ENCODE measurements at places on chromosomes 6 and 20. TPM values are rescaled to one million over a fixed set of nuclear protein-coding genes. Genes with fewer than 3 reads are reported as not detected.

DNA sequence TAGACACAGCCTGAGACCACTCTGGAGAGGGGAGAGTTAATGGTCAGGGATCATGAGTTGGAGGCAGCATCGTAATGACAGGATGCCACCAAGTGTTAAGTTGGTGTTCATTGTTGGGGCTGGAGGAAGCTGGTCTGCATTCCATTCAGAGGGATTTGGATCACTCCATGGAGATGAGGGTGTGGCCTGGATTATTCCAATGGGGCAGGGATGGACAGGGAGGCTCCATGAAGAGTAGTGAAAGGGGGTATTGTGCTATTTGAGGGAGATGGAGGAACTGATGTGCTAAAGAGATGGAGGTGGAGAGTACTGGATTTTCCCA is 1.1 kb downstream of the SAPCD1 start:
- no peak for DNase-seq

GRCh38 chr6:28589957-28590349 is 64.3 kb downstream of the GPX5 start:
- DNase-seq: no peak

DNA sequence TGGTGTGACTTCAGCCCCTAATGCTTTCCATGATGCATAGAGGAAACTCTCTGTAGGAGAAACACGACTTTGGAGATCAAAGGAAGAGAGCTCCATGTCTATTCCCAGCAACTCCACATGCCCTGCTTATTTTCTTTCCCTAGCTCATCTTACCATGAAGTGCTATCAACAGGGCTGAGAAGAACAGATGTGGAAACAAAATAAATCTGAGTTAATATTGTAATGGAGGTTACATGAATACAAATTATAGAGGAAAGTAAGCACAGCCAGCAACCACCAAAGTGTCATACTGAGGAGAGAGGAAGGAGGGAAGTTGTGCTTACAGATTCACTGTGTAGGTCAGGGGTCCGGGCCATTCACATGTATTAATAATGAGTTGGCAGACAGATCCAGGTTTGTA is 157.5 kb downstream of the RFPL4B start:
- no peak for DNase-seq

- DNase-seq: no peak
Observed at GRCh38 chr20:34110745-34111641, 1.1 kb downstream of the EIF2S2 start.

- no peak for DNase-seq
Observed at GRCh38 chr6:2509711-2510110, 241.0 kb downstream of the MYLK4 start.

- peak; percentile 56 for DNase-seq
Observed at GRCh38 chr6:154277629-154278017, 79.0 kb downstream of the IPCEF1 start.

- no peak for DNase-seq
Observed at GRCh38 chr20:24779946-24780345, 169.1 kb upstream of the CST7 start.

NKX2-4 gene
- not detected for total RNA-seq

CLIC5 gene
- total RNA-seq: 1.1 TPM

LGSN gene
- not detected for total RNA-seq
